Right ventricle myocardium inferior (tissue), 1 donor: ENCODE measurements at places on chromosomes 4 and X. TPM values are rescaled to one million over a fixed set of nuclear protein-coding genes. Genes with fewer than 3 reads are reported as not detected.

GRCh38 chrX:56125946-56126345 is 106.2 kb upstream of the KLF8 start:
- no peak for DNase-seq

DNA sequence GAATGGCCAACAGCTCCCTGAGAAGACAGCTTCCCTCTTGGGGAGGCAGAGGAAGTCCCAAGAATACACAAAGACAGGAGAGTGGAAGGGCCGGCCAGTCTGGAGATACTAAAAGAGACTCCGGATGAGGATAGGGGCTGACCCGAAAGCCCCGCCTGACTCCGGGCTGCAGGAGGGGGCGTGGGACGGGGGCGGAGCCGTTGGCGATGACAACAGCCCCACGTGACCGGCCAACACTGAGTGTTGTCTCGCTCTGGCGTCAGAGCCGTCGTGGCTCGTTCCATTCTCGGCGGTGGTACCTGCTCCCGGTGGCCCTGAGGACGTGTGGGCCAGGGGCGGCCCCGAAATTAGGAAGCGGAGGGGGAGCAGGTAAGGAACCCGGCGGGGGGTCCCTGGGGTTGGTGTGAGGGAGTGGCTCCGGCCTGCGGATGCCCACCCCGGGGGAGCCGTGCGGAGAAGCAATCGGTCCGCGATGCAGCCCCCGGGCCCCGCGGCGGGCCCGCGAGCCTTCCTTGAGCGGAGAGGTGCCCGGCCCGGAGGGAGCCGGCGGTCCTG is at the start of gene BEX4:
TSS of gene BEX4 (plus strand) at position 239 of the 555 bp plus-strand sequence. CDS start 1,046 bp downstream, outside the sequence.
- peak; percentile 89 for DNase-seq

DNA sequence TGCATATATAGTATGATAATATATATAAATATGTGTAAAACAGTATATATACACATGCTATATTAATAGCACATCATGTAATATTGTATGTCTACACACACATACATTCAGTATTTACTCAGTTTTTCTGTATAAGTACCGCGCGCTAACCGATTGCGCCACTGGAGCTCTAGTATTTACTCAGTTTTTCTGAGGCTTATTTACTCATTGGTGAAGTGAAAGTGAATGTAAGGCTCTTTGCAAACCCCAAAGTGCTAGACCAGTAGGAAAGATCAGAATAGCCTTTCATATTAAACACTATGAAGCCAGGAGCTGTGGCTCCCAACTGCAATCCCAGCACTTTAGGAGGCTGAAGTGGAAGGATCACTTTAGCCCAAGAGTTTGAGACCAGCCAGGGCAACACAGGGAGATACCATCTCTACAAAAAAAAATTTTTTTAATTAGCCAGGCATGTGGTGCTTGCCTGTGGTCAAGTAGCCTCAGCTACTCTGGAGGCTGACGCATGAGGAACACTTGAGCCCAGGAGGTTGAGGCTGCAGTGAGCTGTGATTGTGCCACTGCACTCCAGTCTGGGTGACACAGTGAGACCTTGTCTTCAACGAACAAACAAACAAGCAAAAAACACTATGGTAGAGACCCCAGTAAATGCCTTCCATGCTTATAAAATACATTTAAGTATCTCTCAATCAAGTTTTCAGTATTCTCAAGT is 125.8 kb downstream of the KIT start:
- DNase-seq = no peak

DNA sequence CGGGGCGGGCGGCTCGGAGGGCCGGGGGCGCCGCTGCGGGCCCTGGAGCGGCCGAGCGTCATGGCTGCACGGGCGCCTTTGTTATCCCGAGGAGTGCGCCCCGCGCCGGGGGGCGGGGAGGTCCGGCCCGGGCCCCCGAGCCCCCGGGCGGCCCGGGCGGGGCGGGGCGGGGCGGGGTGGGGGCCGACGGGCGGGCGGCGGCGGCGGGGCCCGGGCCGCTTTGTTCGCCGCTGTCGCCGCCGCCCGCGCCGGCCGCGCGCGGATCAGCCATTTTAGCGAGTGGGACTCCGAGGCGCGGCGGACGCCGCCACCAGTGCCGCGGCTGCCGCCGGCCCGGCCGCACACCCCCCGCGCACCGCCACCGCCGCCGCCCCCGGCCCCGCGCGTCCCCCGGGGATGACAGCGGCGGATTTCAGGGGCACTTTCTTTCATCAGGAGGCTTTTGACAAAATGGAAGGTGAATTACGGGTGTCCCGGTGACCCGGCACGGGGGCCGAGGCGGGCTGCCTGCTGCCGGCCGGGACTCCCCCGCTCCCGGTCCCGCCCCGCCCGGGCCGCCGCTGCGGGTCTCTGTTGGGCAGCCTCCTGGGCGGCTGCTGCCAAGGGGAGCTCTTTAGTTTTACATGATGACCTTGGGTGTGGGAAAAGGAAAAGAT is 1.2 kb downstream of the HMGB3 start:
- DNase-seq = no peak

Gene TCP11X2
- not detected for total RNA-seq
